Right lobe of liver (tissue), 6 donors: ENCODE measurements at places on chromosomes 5 and 9. TPM values are rescaled to one million over a fixed set of nuclear protein-coding genes. Genes with fewer than 3 reads are reported as not detected.
A peak's percentile ranks its signal among the peaks of the same experiment; 100 is the strongest.

- no peak overlapping the region for H3K4me3 ChIP-seq
- no peaks in the 10 kb centered on the region for H3K4me1 ChIP-seq
- no peak overlapping the region for H3K27ac ChIP-seq
- H3K27me3 ChIP-seq = no peaks in the 10 kb centered on the region
- peaks cover 4% of the 10 kb centered on the region for H3K36me3 ChIP-seq
Observed at GRCh38 chr5:112869948-112870347, 8.9 kb downstream of the SRP19 start.

DNA sequence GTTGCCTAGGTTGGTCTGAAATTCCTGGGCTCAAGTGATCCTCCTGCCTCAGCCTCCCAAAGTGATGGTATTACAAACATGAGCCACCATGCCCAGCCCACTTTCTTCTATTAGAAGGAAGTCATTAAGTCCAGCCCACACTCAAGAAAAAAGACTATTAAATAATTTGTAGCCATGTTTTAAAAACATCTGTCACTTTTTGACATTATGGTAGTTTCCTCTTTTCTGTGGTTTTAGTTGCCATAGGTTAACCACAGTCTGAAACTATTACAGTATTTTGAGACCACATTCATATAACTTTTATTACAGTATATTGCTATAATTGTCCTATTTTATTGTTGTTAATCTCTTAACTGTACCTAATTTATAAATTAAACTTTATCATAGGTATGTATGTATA lies 31.9 kb upstream of the C5orf24 start:
- no peak overlapping the region for H3K4me3 ChIP-seq
- H3K4me1 ChIP-seq = no peaks in the 10 kb centered on the region
- H3K27ac ChIP-seq = no peak overlapping the region
- no peak for DNase-seq

- no peaks in the 10 kb centered on the region for H3K27me3 ChIP-seq
- no peaks in the 10 kb centered on the region for H3K36me3 ChIP-seq
Observed at GRCh38 chr5:82309091-82309531, 31.0 kb upstream of the RPS23 start.

GRCh38 chr5:58666598-58667581 lies 84.0 kb downstream of the RAB3C start:
- no peaks in the 10 kb centered on the region for H3K4me1 ChIP-seq
- H3K27ac ChIP-seq = no peak overlapping the region
- H3K4me3 ChIP-seq = no peak overlapping the region
- no peaks in the 10 kb centered on the region for H3K27me3 ChIP-seq

- no peak for DNase-seq
- H3K36me3 ChIP-seq = no peaks in the 10 kb centered on the region
- peak overlapping the region; percentile 93 for H3K27ac ChIP-seq
- no peaks in the 10 kb centered on the region for H3K27me3 ChIP-seq
Observed at GRCh38 chr9:128946571-128947276, 679 bp downstream of the DOLK start.

GRCh38 chr5:146026307-146027010 lies 78.9 kb downstream of the PLAC8L1 start:
- H3K4me1 ChIP-seq = no peaks in the 10 kb centered on the region
- no peaks in the 10 kb centered on the region for H3K36me3 ChIP-seq
- no peak overlapping the region for H3K4me3 ChIP-seq
- no peaks in the 10 kb centered on the region for H3K27me3 ChIP-seq

GRCh38 chr5:65446682-65447081 lies 35.0 kb downstream of the ADAMTS6 start:
- no peaks in the 10 kb centered on the region for H3K27me3 ChIP-seq
- H3K36me3 ChIP-seq = no peaks in the 10 kb centered on the region
- DNase-seq = no peak
- no peak overlapping the region for H3K4me3 ChIP-seq
- H3K4me1 ChIP-seq = no peaks in the 10 kb centered on the region

- no peak overlapping the region for H3K27ac ChIP-seq
- H3K27me3 ChIP-seq = no peaks in the 10 kb centered on the region
- H3K4me3 ChIP-seq = no peak overlapping the region
- DNase-seq = no peak
- no peaks in the 10 kb centered on the region for H3K36me3 ChIP-seq
- H3K4me1 ChIP-seq = no peaks in the 10 kb centered on the region
Observed at GRCh38 chr9:96621618-96622017, 2.0 kb upstream of the CDC14B start.

GRCh38 chr5:178625679-178626483 lies 969 bp downstream of the CLK4 start:
- peaks cover 18% of the 10 kb centered on the region for H3K36me3 ChIP-seq
- DNase-seq = no peak
- H3K4me3 ChIP-seq = peak overlapping the region; percentile 77
- H3K27me3 ChIP-seq = no peaks in the 10 kb centered on the region
- H3K27ac ChIP-seq = peak overlapping the region; percentile 98
- no peaks in the 10 kb centered on the region for H3K4me1 ChIP-seq

DNA sequence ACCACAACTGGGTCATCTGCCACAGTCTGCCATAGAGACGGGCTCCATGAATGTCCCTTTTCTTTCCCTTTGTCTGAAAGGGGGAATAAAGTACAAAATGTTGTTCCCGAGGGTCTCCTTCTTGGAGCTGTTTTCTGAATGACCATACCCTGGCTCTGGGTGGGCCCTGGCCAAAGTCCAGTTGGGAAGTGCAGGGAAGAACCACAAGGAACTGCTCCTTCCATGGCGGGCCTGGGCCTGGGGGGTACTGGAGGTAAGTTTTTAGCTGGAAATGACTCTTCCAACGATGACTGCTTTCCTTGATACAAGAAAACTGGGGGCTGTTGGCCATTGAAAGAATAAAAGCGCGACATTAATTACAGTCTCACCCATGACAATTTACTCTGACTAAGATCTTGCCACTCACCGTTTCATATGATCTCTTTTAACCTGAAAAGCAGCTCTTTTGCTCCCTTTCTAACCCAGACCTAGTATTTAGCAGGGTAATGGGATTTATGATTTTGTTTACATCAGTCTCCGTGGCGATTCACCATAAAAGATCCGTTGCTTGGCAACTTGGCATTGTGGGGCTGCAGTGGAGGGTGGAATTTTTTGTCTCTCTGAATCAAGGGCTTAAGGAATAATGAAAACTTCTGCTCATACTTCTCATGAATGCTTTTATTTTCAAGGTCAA lies 89.2 kb upstream of the PTCH1 start:
- no peaks in the 10 kb centered on the region for H3K27me3 ChIP-seq
- DNase-seq = no peak
- H3K4me3 ChIP-seq = no peak overlapping the region
- no peaks in the 10 kb centered on the region for H3K36me3 ChIP-seq
- no peak overlapping the region for H3K27ac ChIP-seq

GRCh38 chr5:33032271-33033070 lies 321.4 kb downstream of the NPR3 start:
- no peaks in the 10 kb centered on the region for H3K36me3 ChIP-seq
- no peaks in the 10 kb centered on the region for H3K4me1 ChIP-seq
- H3K27ac ChIP-seq = no peak overlapping the region
- DNase-seq = no peak

- no peak overlapping the region for H3K4me3 ChIP-seq
- H3K36me3 ChIP-seq = no peaks in the 10 kb centered on the region
- no peaks in the 10 kb centered on the region for H3K27me3 ChIP-seq
- H3K4me1 ChIP-seq = no peaks in the 10 kb centered on the region
Observed at GRCh38 chr9:112011051-112011620, 114.5 kb downstream of the UGCG start.

GRCh38 chr5:143652108-143652700 lies 159.8 kb upstream of the HMHB1 start:
- no peak for DNase-seq
- no peaks in the 10 kb centered on the region for H3K36me3 ChIP-seq
- no peaks in the 10 kb centered on the region for H3K4me1 ChIP-seq
- no peak overlapping the region for H3K4me3 ChIP-seq
- no peak overlapping the region for H3K27ac ChIP-seq

DNA sequence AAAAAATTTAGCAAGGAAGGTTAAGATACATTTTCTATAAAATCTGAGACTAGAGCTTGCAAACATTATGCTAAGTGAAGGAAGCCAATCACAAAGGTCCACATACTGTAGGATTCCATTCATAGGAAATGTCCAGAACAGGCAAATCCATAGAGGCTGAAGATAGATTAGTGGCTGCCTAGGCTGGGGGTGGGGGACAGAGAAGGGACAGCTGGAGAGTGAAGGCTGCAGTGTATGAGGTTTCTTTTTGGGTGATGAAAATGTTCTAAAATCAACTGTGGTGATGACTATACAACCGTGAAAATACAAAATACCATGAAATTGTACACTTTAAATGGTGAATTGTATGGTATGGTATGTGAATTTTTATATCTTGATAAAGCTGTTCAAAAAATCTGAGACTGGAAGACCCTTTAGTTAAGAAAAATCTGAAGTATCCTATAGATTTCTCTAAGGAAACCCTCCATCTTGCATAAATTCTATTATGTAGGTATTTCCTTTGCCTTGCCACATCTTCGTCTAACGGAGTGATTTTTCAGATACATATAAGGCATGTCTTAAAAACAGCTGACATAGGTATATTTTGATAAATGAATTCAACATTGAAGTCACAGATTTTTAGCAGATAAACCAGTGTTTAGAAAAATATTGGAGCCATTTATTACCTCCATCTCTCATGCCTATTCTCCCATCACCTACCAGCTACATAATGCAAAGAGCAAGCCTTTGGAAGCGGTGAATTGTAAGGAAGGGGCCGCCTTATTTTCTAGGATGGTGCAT lies 121.1 kb downstream of the LMNB1 start:
- H3K4me3 ChIP-seq = no peak overlapping the region
- no peaks in the 10 kb centered on the region for H3K27me3 ChIP-seq
- no peak for DNase-seq
- no peak overlapping the region for H3K27ac ChIP-seq

DNA sequence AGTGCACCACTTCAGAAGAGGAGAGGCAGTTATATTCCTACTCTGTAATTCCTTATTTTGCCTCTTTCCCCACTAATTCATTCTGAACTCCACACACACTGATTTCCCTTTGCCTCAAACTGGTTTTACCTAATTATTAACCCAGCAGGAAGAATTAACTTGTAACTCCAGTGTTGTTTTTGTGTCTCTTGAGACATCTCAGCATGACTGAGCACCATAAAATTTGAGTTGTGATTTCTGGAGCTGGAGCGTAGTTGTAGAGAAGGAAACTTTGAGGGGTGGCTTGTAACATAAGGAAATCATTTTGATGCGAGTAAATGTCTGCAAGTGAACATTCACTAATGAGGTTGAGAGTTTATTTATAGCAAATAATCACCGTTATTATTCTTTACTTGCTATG lies 265.2 kb downstream of the TMEM38B start:
- no peaks in the 10 kb centered on the region for H3K27me3 ChIP-seq
- no peak overlapping the region for H3K4me3 ChIP-seq
- DNase-seq = no peak
- H3K27ac ChIP-seq = no peak overlapping the region
- H3K36me3 ChIP-seq = no peaks in the 10 kb centered on the region

GRCh38 chr9:110029956-110030480 lies 177.9 kb downstream of the C9orf152 start:
- DNase-seq = no peak
- H3K27ac ChIP-seq = peak overlapping the region; percentile 77
- H3K36me3 ChIP-seq = no peaks in the 10 kb centered on the region
- H3K27me3 ChIP-seq = no peaks in the 10 kb centered on the region
- peaks cover 48% of the 10 kb centered on the region for H3K4me1 ChIP-seq
- H3K4me3 ChIP-seq = no peak overlapping the region

DNA sequence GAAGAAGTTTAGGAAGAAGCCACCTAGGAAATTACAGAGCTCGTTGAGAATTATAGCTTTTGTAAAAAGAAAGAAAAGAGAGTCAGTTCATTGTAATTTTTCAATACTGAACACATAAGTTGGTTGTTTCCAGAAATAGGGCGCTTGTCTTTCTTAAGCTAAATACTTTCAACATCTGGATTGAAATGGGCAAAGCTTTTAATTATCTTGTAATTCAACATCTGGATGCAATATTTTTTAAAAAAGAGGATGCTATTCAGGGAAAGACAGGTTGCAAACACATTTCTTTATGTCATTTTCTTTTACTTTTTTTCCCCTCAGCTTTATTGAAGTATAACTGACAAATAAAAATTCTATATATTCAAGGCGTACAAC lies 100.7 kb upstream of the TRPC7 start:
- H3K4me3 ChIP-seq = no peak overlapping the region
- DNase-seq = no peak
- no peaks in the 10 kb centered on the region for H3K4me1 ChIP-seq
- no peaks in the 10 kb centered on the region for H3K36me3 ChIP-seq
- H3K27me3 ChIP-seq = no peaks in the 10 kb centered on the region

DNA sequence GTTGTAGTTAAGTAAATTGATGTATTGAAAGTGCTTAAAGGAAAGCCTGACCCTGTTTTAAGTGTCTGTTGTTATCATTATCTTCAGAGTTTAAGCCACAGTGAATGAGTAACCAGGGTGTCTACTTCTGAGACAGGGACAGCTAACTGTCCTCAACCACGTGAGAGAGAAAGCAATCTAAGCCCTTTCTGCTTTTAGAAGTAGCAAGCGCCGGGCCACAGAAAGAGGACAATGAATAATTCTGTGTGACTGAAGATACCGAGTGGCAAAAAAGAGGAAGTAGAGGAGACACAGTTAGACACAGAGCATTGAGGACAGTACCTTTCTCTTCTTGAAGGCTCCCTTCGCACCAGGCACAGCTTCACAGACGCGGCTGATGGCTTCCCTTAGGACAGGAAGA lies 86.3 kb downstream of the S1PR3 start:
- H3K4me1 ChIP-seq = no peaks in the 10 kb centered on the region
- no peak for DNase-seq
- H3K27ac ChIP-seq = no peak overlapping the region
- no peaks in the 10 kb centered on the region for H3K27me3 ChIP-seq
- H3K36me3 ChIP-seq = no peaks in the 10 kb centered on the region

- no peak for DNase-seq
- H3K4me1 ChIP-seq = no peaks in the 10 kb centered on the region
- H3K27me3 ChIP-seq = no peaks in the 10 kb centered on the region
- no peaks in the 10 kb centered on the region for H3K36me3 ChIP-seq
- no peak overlapping the region for H3K27ac ChIP-seq
- H3K4me3 ChIP-seq = no peak overlapping the region
Observed at GRCh38 chr5:39816866-39817265, 392.1 kb upstream of the DAB2 start.

- peak; percentile 51 for DNase-seq
- no peaks in the 10 kb centered on the region for H3K36me3 ChIP-seq
- no peaks in the 10 kb centered on the region for H3K27me3 ChIP-seq
- peaks cover 4% of the 10 kb centered on the region for H3K4me1 ChIP-seq
- no peak overlapping the region for H3K4me3 ChIP-seq
- H3K27ac ChIP-seq = no peak overlapping the region
Observed at GRCh38 chr5:1524799-1525623, 1.3 kb upstream of the LPCAT1 start.

The PPIP5K2 gene
- 26.5 TPM for total RNA-seq

The MEGF10 gene
- total RNA-seq = 0.42 TPM

The GRIA1 gene
- not detected for total RNA-seq

The GALT gene
- 136 TPM for total RNA-seq

The SURF2 gene
- total RNA-seq = 16.9 TPM

The CCL28 gene
- total RNA-seq = 1.2 TPM

The RAI14 gene
- total RNA-seq = 13.6 TPM

The PGM5 gene
- 3.5 TPM for total RNA-seq

The BRINP1 gene
- 0.16 TPM for total RNA-seq

The SPATA31A3 gene
- not detected for total RNA-seq
